ENCODE measurements at places on chromosomes 6 and 20. TPM values are rescaled to one million over a fixed set of nuclear protein-coding genes. Genes with fewer than 3 reads are reported as not detected.

DNA sequence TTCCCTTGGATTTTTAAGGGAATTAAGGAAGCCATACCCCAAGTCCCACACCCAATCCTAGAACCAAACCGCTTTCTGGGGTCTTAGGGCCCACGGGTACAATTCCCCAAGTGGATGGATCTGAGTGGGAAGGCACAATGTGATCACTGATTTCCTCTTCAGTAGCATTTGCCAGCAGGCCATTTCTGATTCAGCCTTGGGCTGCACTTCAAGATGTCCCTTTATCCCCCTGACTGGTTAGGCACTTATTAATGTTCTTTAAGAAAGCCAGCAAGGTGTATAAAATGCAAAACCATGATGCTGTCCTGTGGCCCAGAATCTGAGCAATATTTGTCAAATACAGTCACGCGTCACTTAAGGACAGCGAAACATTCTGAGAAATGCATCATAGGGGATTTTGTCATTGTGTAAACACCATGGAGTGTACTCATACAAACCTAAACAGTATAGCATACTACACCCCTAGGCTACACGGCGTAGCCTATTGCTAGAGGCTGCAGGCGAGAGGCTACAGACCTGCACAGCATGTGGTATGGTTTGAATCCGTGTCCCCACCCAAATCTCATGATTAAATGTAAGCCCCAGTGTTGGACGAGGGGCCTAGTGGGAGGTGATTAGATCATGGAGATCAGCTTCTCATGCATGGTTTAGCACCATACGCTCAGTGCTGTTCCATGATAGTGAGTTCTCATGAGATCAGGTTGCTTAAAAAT, 234.2 kb downstream of the NRN1 start:
- no peak for DNase-seq

- no peak for DNase-seq
Measured at GRCh38 chr6:134954272-134955000, 4.5 kb upstream of the ALDH8A1 start.

GRCh38 chr20:5528261-5528660, 211.5 kb upstream of the PROKR2 start:
- DNase-seq = no peak

The CD93 gene
- total RNA-seq = 19.2 TPM

The NEDD9 gene
- 79.2 TPM for total RNA-seq
